Left kidney (tissue), 8 donors: ENCODE measurements at places on chromosomes 6 and 20. TPM values are rescaled to one million over a fixed set of nuclear protein-coding genes. Genes with fewer than 3 reads are reported as not detected.

Gene MEI4
- 2.1 TPM for polyA plus RNA-seq

DNA sequence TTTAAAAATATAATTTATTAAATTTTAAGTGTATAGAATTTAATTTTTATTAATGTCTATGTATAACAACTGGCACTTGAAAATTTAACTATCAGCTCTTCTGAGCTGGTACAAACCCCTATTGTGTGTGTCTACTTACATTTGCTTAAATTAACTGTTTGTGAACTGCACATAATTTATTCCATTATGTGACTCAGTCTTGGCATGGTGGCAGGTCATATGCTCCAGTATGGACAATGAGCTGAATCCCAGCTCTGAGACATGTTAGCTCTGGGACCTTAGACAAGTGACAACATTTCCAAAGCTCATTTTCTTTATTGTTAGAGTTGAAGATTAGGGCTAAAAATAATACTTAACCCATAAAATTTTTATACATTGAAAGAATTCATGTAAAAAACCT lies 526.1 kb upstream of the MARCKS start:
- DNase-seq: no peak

DNA sequence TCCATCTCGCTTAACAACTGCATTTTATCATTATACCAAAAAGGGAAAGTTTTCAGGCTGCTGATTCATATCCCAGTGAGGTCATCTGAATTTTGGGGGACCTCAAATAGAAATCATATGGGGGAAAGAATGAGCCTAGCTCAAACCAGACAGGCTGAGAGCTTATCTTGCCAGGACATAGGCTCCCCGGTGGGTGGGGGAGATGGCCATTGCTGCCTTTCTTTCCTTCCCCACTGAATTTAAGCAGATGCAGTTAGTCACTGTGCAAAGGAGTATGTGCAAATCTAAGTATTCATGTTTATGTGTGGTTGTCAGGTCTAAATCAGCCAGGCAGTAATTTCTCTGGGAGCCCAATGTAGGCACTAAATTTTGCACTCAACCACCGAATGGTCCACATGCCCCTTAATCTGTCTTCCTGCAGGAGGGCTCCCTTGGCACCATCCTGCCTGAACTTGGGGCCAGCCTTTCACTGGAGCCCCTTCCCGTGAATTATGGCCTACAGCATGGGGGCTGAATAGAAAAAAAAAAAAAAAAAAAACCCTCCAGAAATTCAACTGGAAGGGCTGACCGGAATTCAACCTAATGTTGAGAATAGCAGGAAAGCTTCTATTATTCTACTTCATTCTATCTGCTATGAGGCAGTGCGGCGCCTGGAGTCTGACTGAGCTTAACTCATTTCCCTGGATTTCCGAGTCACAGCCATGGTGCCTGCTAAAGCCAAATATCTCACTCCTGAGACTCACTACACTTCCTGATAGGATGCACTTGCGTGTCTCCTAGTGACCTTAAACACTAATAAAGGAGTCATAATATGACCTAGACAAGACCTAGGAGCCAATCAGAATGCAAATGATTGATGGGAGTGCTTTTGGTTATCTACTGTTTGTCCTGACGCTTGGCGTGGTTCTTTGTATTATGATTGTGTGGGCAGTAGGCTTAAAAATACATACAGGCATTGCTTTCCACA lies 161.5 kb upstream of the HEY2 start:
- no peak for DNase-seq

DNA sequence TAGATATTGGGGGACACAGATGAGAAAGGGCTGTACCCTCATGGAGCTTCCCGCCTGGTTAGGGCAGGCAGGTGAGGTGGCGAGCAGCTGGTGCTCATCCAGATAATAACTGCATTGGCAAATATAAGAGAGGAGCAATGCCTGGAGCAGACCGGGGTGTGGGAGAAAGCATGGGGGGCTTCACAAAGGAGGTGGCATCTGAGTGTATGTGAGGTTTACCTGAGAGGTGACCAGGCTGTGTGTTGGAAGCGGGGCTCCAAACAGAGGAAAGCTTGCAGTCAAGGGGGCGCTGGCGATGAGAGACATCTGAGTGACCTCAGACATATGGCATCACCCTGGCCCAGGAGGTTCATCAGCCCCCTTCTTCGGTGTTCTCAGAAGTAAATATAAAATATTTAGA lies 72.1 kb upstream of the PMEPA1 start:
- DNase-seq: no peak

GRCh38 chr6:84089081-84089480 lies 55.5 kb downstream of the MRAP2 start:
- no peak for DNase-seq

- no peak for DNase-seq
These were observed 46.7 kb upstream of the CARMIL1 start for GRCh38 chr6:25232479-25232878.
